Breast epithelium (tissue), 4 donors: ENCODE measurements at places on chromosomes 7 and 10.

GRCh38 chr10:5840314-5841307 lies 27.4 kb upstream of the GDI2 start:
- peak overlapping the region; percentile 44 for H3K4me3 ChIP-seq
- H3K27ac ChIP-seq = no peak overlapping the region
- no peaks in the 10 kb centered on the region for H3K27me3 ChIP-seq
- no peak for DNase-seq
- H3K4me1 ChIP-seq = no peaks in the 10 kb centered on the region
- H3K36me3 ChIP-seq = no peaks in the 10 kb centered on the region

- DNase-seq = no peak
- no peaks in the 10 kb centered on the region for H3K4me1 ChIP-seq
- H3K4me3 ChIP-seq = no peak overlapping the region
- H3K27me3 ChIP-seq = no peaks in the 10 kb centered on the region
These were observed 368.6 kb downstream of the REEP3 start for GRCh38 chr10:63889803-63890202.

DNA sequence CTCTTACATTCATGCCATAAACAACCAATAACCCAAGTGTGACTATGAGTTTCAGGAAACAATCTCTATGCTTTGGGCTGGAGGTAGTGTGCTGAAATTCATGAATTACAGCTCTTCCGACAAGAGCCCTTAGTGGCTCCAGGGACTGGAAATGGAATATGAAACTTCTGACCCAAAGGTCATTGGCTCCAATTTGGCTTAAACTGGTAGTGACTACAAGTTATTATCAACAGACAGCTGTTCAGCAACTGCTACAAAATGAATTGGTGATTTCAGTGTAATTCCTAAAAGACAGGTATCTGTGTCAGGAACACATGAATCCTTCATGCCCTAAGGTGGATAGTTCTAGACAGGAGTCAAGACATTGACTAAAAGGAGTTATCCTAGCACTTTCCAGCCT lies 745.4 kb downstream of the PHTF2 start:
- H3K36me3 ChIP-seq = no peaks in the 10 kb centered on the region
- H3K4me1 ChIP-seq = no peaks in the 10 kb centered on the region
- no peak overlapping the region for H3K27ac ChIP-seq

GRCh38 chr7:121395961-121396757 lies at the start of gene FAM3C:
FAM3C (minus strand) TSS chr7:121396308; CDS start chr7:121382969, 13,339 bp downstream.
- no peaks in the 10 kb centered on the region for H3K4me1 ChIP-seq
- no peaks in the 10 kb centered on the region for H3K36me3 ChIP-seq
- H3K27me3 ChIP-seq = no peaks in the 10 kb centered on the region

GRCh38 chr10:113036619-113037018 lies 86.6 kb downstream of the TCF7L2 start:
- H3K4me3 ChIP-seq = no peak overlapping the region
- no peak overlapping the region for H3K27ac ChIP-seq
- DNase-seq = no peak
- no peaks in the 10 kb centered on the region for H3K36me3 ChIP-seq
- H3K4me1 ChIP-seq = no peaks in the 10 kb centered on the region

GRCh38 chr10:70174058-70174741 lies 3.9 kb upstream of the SAR1A start:
- no peak overlapping the region for H3K4me3 ChIP-seq
- H3K4me1 ChIP-seq = no peaks in the 10 kb centered on the region
- H3K27ac ChIP-seq = peak overlapping the region; percentile 15
- DNase-seq = no peak
- no peaks in the 10 kb centered on the region for H3K27me3 ChIP-seq

DNA sequence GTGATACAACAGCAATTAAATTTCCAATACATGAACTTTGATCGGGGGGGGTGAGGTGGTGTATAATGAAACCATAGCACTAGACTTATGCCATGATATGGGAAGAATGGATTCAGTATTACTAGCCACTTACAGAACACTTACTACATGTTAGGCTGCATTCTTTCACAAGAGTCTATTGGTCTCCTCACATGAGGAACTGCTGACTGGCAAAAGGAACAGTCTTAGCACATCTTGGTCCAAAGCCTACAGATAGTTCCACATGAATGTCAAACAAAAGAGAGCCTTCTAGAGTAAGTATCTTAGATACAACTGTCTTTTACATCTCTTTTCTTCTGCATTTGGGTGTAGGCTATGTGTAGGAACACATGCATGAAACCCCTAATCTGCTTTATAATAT lies 115.9 kb upstream of the DNAJB12 start:
- H3K4me3 ChIP-seq = no peak overlapping the region
- H3K27me3 ChIP-seq = no peaks in the 10 kb centered on the region
- H3K4me1 ChIP-seq = no peaks in the 10 kb centered on the region
- no peak for DNase-seq

- H3K27me3 ChIP-seq = no peaks in the 10 kb centered on the region
- no peak overlapping the region for H3K27ac ChIP-seq
- H3K4me3 ChIP-seq = no peak overlapping the region
- H3K36me3 ChIP-seq = no peaks in the 10 kb centered on the region
- H3K4me1 ChIP-seq = no peaks in the 10 kb centered on the region
These were observed 12.7 kb downstream of the SCIN start for GRCh38 chr7:12583176-12583575.

DNA sequence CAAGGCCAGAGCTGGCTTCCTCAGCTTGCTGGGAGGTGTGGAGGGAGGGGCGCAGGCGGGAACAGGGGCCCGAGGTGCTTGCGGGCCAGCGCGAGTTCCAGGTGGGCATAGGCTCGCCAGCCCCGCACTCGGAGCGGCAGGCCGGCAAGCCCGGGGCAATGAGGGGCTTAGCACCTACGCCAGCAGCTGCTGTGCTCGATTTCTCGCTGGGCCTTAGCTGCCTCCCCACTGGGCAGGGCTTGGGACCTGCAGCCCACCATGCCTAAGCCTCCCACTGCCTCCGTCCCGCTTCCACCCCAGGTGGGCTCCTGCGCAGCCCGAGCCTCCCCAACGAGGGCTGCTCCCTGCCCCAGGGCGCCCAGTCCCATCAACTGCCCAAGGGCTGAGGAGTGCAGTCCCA lies 25.9 kb upstream of the MAT1A start:
- no peaks in the 10 kb centered on the region for H3K27me3 ChIP-seq
- H3K4me3 ChIP-seq = no peak overlapping the region
- no peaks in the 10 kb centered on the region for H3K4me1 ChIP-seq
- DNase-seq = no peak
- no peak overlapping the region for H3K27ac ChIP-seq

- H3K4me1 ChIP-seq = no peaks in the 10 kb centered on the region
- no peaks in the 10 kb centered on the region for H3K27me3 ChIP-seq
- no peak overlapping the region for H3K27ac ChIP-seq
- H3K36me3 ChIP-seq = no peaks in the 10 kb centered on the region
- H3K4me3 ChIP-seq = no peak overlapping the region
These were observed 52.3 kb upstream of the MYL10 start for GRCh38 chr7:101681170-101682007.

- H3K27ac ChIP-seq = no peak overlapping the region
- no peaks in the 10 kb centered on the region for H3K27me3 ChIP-seq
- H3K4me3 ChIP-seq = no peak overlapping the region
- no peaks in the 10 kb centered on the region for H3K4me1 ChIP-seq
- DNase-seq = no peak
These were observed 31.2 kb downstream of the COL17A1 start for GRCh38 chr10:104054430-104054829.

DNA sequence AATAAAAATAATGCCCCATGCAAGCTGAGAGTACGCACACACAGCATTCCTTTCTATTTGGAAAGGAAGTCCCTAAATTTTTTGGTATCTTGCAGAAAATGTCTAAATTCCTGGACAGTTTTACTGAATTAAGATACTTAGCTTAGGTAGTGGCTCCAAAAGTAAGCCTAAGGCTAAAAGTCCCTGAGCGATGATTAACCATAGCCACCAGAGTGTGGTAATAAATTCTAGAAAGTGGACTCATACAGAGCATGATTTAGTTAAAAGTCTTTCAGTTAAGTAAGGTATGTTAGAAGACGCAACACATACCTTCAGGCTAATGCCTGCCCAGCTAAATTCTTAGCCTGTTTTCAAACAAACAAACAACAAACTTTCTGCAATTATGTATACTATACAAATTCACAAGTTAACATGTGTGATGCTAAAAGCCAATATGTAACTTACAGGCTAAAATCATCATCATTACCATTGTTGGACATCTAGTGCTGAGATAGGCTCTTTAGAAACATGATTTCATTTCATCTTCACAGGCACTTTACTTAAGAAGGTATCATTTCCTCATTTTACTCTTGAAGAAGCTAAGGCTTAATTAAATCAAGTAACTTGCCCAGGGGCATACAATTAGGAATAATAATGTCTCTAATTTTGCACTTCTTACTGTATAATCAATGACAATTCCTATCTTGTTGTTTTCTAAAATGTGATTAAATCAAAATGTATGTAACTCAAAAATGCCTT lies 261.4 kb upstream of the YAE1 start:
- H3K4me1 ChIP-seq = no peaks in the 10 kb centered on the region
- no peak overlapping the region for H3K27ac ChIP-seq
- DNase-seq = no peak
- H3K27me3 ChIP-seq = no peaks in the 10 kb centered on the region
- H3K36me3 ChIP-seq = no peaks in the 10 kb centered on the region

GRCh38 chr10:102959360-102959759 lies 41.3 kb downstream of the CNNM2 start:
- H3K4me3 ChIP-seq = no peak overlapping the region
- H3K4me1 ChIP-seq = no peaks in the 10 kb centered on the region
- no peak for DNase-seq

GRCh38 chr7:468681-469562 lies 50.7 kb downstream of the PDGFA start:
- DNase-seq = peak; percentile 13
- H3K36me3 ChIP-seq = no peaks in the 10 kb centered on the region
- no peaks in the 10 kb centered on the region for H3K27me3 ChIP-seq
- H3K4me1 ChIP-seq = no peaks in the 10 kb centered on the region

DNA sequence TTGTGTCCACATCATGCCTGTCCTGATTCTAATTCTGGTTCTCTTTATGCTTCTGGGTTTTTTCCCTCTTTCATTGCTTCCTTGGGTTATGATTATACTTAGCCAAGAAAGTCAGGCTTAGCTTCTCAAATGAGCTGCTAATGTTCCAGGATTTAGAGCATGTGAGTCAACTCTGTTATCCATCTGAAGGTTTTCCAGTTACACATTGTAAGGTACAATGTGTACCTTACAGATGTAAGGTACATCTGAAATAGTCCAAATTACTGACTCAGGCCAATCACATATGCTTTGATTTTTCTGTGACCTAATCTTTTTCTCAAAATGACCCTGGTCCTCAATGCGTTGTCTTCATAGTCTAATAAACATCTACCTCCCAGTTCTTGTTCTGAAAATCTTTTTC lies 13.3 kb upstream of the MIOS start:
- no peak overlapping the region for H3K27ac ChIP-seq
- H3K27me3 ChIP-seq = no peaks in the 10 kb centered on the region
- H3K4me3 ChIP-seq = no peak overlapping the region
- no peaks in the 10 kb centered on the region for H3K36me3 ChIP-seq
- no peak for DNase-seq

DNA sequence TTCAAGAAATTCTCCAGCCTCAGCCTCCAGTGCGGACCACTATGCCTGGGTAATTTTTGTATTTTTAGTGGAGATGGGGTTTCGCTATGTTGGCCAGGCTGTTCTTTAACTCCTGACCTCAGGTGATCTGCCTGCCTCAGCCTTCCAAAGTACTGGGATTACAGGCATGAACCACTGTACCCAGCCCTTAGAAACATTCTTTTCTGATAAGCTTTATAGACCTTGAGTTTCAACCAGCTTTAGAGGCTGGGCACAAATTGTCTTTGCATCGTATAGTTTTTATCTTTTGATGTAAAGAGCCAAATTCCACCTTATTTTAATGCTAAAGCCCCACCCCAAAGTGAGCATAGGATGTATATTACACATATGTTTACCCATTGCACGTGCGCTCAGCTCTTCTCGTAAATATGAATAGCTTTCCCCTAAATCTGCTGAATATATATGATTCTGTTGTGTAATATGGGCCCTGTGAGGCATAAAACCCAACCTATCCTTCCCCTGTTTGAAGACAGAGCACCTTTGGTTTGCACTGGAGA lies 124.8 kb downstream of the ADK start:
- no peak overlapping the region for H3K27ac ChIP-seq
- no peaks in the 10 kb centered on the region for H3K27me3 ChIP-seq
- no peak overlapping the region for H3K4me3 ChIP-seq
- H3K4me1 ChIP-seq = no peaks in the 10 kb centered on the region
- H3K36me3 ChIP-seq = no peaks in the 10 kb centered on the region

GRCh38 chr7:29071203-29071874 lies 75.0 kb downstream of the CPVL start:
- H3K36me3 ChIP-seq = no peaks in the 10 kb centered on the region
- DNase-seq = no peak
- no peaks in the 10 kb centered on the region for H3K4me1 ChIP-seq
- H3K27ac ChIP-seq = no peak overlapping the region
- no peaks in the 10 kb centered on the region for H3K27me3 ChIP-seq
- no peak overlapping the region for H3K4me3 ChIP-seq

GRCh38 chr10:49518982-49519578 lies 19.8 kb downstream of the ERCC6 start:
- no peak overlapping the region for H3K27ac ChIP-seq
- DNase-seq = no peak
- H3K4me3 ChIP-seq = no peak overlapping the region
- no peaks in the 10 kb centered on the region for H3K27me3 ChIP-seq
- peaks cover 6% of the 10 kb centered on the region for H3K36me3 ChIP-seq
- no peaks in the 10 kb centered on the region for H3K4me1 ChIP-seq

DNA sequence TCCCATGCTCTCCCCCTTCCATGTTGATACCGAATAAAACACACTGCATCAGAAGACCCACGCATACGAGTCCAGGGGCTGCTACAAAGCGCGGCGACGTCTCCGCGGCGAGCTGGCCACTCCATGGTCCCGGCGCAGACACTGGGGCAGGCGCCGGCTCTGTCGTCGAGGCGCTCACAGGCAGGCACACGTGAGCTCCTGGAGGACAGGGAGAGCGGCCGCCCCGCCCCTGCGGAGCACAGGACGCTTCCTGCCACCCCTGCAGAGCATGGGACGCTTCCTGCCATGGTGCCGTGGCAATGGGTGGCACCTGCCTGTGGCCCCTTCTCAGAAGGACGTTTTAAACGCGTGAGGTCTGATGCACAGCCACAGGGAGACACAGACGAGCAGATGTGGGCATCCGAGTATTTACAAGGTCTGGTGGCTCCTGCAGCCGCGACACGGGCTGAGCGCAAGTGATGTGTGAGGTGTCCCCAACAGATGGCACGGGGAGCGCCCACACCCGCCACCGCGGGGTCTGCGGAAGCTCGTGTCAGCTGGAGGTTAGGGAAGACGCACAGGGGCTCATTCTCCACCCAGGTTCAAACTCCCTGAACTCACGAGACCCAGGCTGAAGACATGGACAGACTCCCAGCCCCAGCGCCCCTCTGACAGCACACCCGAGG lies 21.4 kb upstream of the GPR146 start:
- H3K4me1 ChIP-seq = no peaks in the 10 kb centered on the region
- H3K27me3 ChIP-seq = no peaks in the 10 kb centered on the region
- no peaks in the 10 kb centered on the region for H3K36me3 ChIP-seq
- H3K4me3 ChIP-seq = no peak overlapping the region
- DNase-seq = no peak

DNA sequence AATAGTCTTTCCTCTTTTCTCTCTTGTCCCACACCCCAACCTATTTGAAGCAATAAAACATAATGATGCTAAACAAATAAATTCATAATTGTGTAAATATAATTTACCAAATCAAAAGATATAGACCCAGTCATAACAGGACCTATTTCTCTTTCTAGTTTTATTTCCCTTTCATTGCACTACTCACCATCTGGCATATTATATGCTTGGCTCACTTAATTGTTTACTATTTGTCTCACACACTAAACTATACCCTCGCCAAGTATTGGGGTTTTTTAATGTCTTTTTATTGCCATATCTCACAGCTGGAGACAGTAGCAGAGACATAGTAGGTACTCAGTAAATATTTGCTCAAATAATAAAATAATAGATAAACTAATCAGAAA lies 597.5 kb upstream of the PCDH15 start:
- H3K4me1 ChIP-seq = no peaks in the 10 kb centered on the region
- H3K36me3 ChIP-seq = no peaks in the 10 kb centered on the region
- H3K27me3 ChIP-seq = no peaks in the 10 kb centered on the region
- H3K4me3 ChIP-seq = no peak overlapping the region
